CD4-positive, CD25-positive, alpha-beta regulatory T cell (primary cell): ENCODE measurements at places on chromosomes 6 and 20.

DNA sequence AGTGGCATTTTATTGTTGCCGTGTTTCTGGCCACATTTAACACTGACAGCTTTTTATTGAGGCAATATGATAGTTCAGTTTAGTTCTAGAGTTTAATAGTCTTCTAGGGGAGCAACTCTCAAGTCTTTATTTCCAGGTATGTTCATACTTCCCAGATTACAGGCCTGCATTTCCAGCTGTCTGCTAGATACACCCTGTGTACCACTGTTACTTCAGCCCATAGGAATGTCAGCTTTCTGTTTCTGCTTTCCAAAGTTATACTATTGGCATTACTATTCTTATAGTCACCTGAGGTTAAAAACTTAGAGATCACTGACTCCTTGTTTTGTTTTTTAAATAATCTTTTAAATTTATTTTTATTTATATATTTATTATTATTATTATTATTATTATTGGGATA lies 7.6 kb downstream of the ZNF451 start:
- DNase-seq = no peak

- DNase-seq = no peak
These were observed 1.9 kb upstream of the EDN1 start for GRCh38 chr6:12288211-12288618.

GRCh38 chr6:11241154-11241792 lies 8.8 kb upstream of the NEDD9 start:
- DNase-seq = no peak

GRCh38 chr6:34036357-34037069 lies 109.4 kb downstream of the GRM4 start:
- DNase-seq = no peak

DNA sequence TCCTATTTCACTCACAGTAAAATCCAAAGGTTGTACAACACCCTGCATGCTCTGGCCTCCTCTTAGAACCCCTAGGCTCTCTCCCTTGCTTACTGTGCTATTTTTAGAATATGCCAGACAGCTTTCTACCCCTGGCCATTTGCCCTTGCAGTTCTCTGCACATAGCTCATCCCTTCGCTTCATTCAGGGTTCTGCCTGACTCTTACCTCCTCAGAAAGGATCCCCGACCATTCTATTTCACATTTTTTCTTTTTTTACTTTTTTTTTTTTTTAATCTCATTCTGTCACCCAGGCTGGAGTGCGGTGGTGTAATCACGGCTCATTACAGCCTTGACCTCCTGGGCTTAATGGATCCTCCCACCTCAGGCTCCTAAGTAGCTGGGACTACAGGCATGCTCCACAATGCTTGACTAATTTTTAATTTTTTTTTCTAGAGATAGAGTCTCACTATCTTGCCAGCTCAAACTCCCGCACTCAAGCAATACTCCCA lies 33.6 kb downstream of the COMMD7 start:
- no peak for DNase-seq

DNA sequence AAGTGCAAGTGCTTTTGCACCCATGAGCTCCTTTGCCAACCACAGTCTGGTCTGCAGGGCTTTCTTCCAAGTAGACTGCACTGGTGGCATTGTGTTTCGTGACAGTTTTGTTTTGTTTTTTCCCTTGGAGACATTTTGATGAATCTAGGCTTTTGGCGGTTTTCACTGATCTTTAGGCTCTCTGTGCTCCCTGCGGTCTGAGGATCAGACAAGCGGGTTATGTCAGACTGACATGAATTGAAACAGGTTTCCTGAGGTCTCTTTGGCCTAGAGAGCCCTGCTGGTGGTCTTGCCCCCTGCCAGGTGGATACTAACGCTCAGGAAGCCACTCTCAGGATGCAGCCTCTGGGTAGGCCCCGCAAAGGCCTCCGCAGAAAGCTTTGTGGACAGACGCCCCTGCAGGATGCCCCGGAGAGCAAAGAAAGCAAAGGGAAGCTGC lies 555.4 kb upstream of the AGPAT4 start:
- DNase-seq = no peak

- DNase-seq = no peak
These were observed 256.6 kb downstream of the DLL1 start for GRCh38 chr6:170034294-170034693.

GRCh38 chr6:62528894-62529526 lies 243.0 kb upstream of the KHDRBS2 start:
- no peak for DNase-seq

GRCh38 chr6:126600258-126600916 lies 260.5 kb downstream of the CENPW start:
- DNase-seq = no peak

DNA sequence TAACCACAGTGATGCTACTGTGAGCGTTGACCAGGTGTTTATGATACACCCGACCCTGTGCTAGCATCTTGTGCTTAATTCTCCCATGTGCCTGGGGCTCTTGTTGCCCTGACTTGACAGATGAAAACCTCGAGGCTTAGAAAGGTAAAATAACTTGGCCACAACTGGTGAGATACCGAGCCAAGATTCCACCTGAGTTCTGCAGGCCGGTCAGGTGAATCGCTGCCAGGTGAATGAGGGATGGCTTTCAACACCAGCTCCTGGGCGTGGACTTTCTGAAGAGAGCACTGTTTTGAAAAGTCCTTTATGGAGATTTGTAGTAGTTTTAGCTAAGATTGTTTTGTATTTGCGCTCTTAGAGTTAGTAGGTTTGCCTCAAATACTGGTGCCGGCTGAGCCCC lies 12.2 kb upstream of the ZNF831 start:
- DNase-seq = no peak

DNA sequence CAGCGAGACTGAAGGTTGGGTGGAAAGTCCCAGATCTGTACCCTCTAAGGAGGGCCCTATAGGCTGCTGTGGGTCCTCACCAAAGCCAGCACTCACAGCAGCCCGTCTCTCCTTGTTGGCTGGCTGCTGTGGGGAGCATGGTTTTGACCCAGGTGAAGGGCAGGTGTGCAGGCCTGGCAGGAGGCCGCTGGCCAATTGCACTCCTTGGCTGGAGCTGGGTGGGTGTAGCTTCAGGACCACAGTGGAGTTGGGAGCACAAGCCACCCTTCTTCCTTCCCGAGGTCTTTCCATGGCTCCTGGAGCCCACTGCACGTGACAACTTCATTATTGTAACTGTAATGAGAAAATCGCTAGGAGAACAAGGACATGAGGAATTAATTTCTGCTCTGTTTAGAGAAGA lies 287.7 kb upstream of the FOXQ1 start:
- DNase-seq = no peak

GRCh38 chr6:169253337-169254238 lies at the start of gene THBS2:
THBS2 (minus strand) TSS chr6:169253846; CDS start chr6:169250784, 3,062 bp downstream.
- no peak for DNase-seq

- DNase-seq = no peak
These were observed 106.7 kb downstream of the SLX4IP start for GRCh38 chr20:10541668-10542411.

- DNase-seq = no peak
These were observed 13.0 kb upstream of the HLA-DQB1 start for GRCh38 chr6:32679492-32679891.

DNA sequence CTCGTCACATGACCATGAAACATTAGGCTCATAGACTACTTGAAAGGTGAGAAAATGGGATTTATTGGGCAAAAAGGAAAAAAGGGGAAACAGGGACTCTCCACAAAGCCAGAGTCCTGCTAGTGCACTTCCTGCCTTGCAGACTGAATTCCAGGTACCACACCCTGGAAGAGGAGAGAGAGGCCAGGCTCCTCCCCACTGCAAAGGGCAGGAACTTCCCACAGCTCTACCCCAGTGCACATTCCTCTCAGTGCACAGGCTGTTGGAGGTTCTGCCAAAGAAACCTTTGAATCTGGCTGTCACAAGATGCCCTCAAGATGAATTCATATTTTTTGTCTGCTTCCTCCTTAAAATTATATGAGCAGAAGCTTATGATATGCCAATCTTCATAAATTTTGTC lies 920.4 kb upstream of the GJE1 start:
- DNase-seq = no peak
